Adipocyte (in vitro differentiated cells): ENCODE measurements at places on chromosomes 11 and 22.

GRCh38 chr11:13104619-13105236 lies 95.6 kb downstream of the RASSF10 start:
- no peak for DNase-seq

GRCh38 chr11:123429913-123430720 lies at the start of gene GRAMD1B:
GRAMD1B (plus strand) TSS chr11:123430269; CDS start chr11:123430793, 524 bp downstream.
- peak; percentile 82 for DNase-seq

GRCh38 chr11:1217151-1217550 lies 5.7 kb upstream of the MUC5B start:
- no peak for DNase-seq

- no peak for DNase-seq
Measured at GRCh38 chr11:128568166-128568778, 19.1 kb downstream of the ETS1 start.
